ENCODE measurements at places on chromosomes 3 and 15. TPM values are rescaled to one million over a fixed set of nuclear protein-coding genes. Genes with fewer than 3 reads are reported as not detected.

IQCF5 gene
- total RNA-seq = not detected

C3orf22 gene
- not detected for total RNA-seq

DNA sequence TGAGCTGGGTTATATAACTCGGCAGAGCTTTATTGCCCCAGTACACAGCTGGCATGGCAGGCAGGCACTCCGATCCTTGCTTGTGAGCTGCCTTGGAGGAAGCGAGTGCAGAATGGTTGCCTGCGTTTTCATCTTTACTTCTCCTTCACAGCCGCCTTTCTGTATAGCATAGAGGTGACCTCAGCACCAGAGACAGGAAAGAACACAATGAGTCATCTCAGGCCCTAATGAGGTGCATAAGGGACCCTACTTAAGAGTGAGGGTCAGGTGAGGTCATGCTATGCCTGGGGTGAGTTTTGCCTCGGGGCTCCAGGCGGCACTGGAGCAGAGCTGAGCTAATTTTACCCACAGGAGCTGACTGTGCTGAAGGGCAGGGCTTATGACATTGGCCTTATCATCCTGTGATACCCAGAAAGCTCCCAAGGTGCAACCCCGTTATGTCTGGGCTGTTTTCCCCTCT is 43.5 kb downstream of the LPP start:
- DNase-seq = no peak
- peaks cover 32% of the 10 kb centered on the region for H3K36me3 ChIP-seq
- H3K4me1 ChIP-seq = peaks cover 27% of the 10 kb centered on the region
- H3K4me3 ChIP-seq = no peak overlapping the region
- H3K27me3 ChIP-seq = no peaks in the 10 kb centered on the region
- H3K27ac ChIP-seq = no peak overlapping the region

GRCh38 chr3:184807549-184807948 is 4.4 kb upstream of the VPS8 start:
- peaks cover 20% of the 10 kb centered on the region for H3K4me1 ChIP-seq
- peaks cover 3% of the 10 kb centered on the region for H3K36me3 ChIP-seq
- peaks cover 6% of the 10 kb centered on the region for H3K27me3 ChIP-seq
- no peak for DNase-seq
- H3K4me3 ChIP-seq = no peak overlapping the region

GRCh38 chr15:94682171-94682570 is 450.8 kb downstream of the MCTP2 start:
- H3K27me3 ChIP-seq = peaks cover 20% of the 10 kb centered on the region
- H3K4me1 ChIP-seq = no peaks in the 10 kb centered on the region
- no peaks in the 10 kb centered on the region for H3K36me3 ChIP-seq
- no peak overlapping the region for H3K4me3 ChIP-seq

WDR6 gene
- 141 TPM for total RNA-seq
